ENCODE measurements at places on chromosomes 7 and 10. TPM values are rescaled to one million over a fixed set of nuclear protein-coding genes. Genes with fewer than 3 reads are reported as not detected.
A peak's percentile ranks its signal among the peaks of the same experiment; 100 is the strongest.

DNA sequence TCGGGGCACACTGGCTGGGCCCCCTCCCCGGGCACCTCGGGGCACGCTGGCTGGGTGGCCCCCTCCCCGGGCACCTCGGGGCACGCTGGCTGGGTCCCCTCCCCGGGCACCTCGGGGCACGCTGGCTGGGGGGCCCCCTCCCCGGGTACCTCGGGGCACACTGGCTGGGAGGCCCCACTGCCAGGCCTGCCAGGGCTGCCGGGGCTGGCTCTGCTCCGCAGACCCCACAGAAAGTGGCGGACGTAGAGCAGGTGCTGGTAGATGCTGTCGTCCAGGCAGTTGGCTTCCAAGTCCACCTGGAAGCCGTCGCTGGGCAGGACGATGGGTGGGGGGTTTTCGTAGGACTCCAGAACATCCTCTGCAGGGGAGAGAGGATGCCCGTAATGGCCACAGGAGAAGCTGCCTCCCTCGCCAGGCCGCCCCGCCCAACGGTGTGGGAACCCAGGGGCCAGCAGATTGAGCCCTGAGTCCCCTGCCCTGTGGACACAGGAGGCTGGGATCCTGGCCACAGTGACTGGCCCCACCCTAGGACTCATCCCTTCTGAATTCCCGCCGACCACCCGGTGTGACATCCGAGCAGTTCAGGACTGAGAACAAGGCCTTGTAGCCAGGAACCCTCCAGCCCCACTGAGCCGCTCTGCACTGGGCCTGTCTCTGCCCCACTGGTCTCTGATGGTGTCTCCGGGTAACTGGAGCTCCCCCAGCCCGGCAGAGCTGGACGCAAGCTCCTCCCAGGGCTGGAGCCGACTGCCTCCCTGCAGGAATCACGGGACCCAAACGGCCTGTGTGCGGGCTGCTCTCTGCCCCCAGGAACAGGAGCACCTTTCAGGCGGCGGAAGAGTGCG lies 28.2 kb downstream of the AP5Z1 start:
- no peaks in the 10 kb centered on the region for H3K27me3 ChIP-seq
- peak; percentile 38 for DNase-seq
- H3K27ac ChIP-seq, result no peak overlapping the region
- no peaks in the 10 kb centered on the region for H3K4me1 ChIP-seq
- H3K4me3 ChIP-seq, result no peak overlapping the region

GRCh38 chr7:28739826-28740225 lies 218.3 kb downstream of the TRIL start:
- peaks cover under 1% of the 10 kb centered on the region for H3K4me1 ChIP-seq
- H3K4me3 ChIP-seq, result no peak overlapping the region
- no peak overlapping the region for H3K27ac ChIP-seq
- H3K27me3 ChIP-seq, result no peaks in the 10 kb centered on the region

FAM221A gene
- total RNA-seq, result 10.3 TPM

SLC29A4 gene
- 2.7 TPM for total RNA-seq

GET4 gene
- total RNA-seq, result 31.7 TPM
